ENCODE measurements at places on chromosomes 7 and 10.

DNA sequence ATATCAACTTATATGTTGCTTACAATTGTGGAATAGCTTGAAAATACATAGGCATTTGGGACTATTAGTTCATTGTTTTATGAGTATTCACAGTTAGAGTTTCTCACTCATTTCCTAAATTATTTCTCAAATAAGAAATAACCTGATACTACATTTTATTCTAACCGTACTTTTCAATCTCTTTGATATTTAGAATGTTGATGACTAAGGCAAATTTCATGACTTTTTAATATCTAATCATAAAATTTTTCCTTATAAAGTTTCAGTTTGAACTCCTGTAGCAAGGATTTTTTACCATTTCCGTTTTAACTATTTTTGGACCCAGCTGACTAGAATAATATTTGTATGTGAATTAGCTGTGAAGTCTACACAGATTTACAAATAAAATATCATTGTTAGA, 41.3 kb upstream of the GNAI1 start:
- no peak for DNase-seq

DNA sequence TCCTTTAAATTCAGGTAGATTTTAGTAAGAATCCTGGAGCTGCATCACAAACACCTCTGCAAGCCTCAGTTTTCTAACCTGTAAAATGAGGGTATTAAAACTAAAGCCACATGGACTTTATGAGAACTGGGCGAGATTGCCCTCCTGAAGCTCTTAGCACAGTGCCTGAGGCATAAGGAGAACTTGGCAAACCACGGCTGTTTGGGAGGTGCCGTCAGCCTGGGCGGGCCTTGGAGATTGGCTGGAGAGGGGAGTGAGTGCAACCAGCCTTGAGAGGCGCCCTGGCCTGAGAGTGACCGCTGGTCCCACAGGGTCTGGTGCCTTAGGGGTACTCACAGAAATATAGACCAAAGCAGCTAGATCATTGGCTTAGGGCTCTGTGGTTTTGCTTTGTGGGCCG, 5.4 kb upstream of the TNS3 start:
- no peak for DNase-seq

- DNase-seq: no peak
Measured at GRCh38 chr10:71526653-71527052, 129.9 kb downstream of the CDH23 start.

GRCh38 chr7:32266932-32267475, 196.8 kb upstream of the PDE1C start:
- DNase-seq: no peak

- DNase-seq: peak; percentile 15
Measured at GRCh38 chr7:139588632-139589031, 65.1 kb downstream of the CLEC2L start.

GRCh38 chr10:29635711-29636144, 957 bp upstream of the SVIL start:
- DNase-seq: no peak

DNA sequence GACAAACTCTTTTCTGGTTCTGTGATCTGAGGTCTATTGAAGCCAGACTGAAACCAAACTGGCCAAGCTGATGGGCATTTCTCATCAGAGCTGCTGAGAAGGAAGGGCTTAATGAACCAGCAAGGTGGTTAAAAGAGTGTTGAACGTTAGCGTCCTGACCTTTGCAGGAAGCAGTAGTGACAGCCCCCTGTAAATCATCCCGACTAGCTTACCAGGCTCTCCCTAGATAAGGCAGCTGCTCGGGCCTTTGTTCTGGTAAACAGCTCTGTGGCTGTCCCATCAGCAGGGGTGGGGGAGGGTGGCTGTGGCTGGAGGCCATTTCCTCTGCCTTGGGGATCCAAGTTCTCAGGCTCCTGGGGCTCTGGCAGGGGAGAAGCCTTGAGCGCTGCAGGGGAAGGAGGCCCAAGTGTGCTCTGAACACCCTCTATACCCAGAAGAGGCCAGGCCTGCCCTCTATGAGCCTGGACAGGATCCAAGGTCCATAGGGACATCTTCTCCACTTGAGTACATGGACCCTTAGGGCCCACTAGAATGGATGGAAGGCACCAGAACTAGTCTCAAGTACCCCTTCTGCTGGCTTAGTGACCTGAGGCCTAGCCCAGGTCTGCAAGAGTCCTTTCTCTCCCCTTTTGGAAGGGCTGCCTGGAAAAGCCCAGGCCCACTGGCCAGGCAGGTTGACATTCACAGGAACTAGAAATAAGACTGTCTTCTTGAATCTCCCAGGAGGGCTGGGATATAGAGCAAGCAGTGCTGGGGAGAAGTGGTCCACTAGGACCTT, 134.6 kb downstream of the ARHGAP22 start:
- DNase-seq: peak; percentile 95

- no peak for DNase-seq
Measured at GRCh38 chr10:48288661-48289060, 14.2 kb upstream of the FRMPD2 start.

GRCh38 chr7:20441346-20441745, 110.6 kb downstream of the ITGB8 start:
- DNase-seq: no peak

DNA sequence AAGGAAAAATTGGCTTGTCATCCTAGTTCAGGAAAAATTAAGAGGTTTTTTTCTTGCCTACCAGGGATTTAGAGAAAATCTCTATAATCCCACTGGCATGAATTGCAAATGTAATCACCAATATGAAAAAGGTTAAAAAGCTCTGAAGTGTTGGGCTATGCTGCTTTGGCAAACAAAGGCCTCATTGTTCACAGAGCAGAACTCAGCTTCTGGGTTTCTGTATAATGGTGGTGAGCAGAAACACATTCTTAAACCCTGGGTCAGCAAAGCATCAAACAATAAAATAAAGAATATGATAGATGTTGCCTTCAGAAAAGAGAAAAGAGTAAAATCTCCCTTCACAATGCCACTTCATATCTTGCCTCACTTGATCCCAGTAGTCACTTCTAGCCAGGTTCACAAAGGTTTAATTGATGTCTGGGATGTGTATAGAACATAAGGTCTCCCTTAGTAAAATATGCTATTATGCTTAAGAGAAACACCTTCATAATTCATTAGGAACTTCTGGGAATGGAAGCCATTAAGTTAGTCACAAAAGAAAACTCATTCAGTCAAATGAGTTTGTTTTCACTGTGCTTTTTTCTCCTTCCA, 1255.5 kb upstream of the PHF14 start:
- DNase-seq: no peak

DNA sequence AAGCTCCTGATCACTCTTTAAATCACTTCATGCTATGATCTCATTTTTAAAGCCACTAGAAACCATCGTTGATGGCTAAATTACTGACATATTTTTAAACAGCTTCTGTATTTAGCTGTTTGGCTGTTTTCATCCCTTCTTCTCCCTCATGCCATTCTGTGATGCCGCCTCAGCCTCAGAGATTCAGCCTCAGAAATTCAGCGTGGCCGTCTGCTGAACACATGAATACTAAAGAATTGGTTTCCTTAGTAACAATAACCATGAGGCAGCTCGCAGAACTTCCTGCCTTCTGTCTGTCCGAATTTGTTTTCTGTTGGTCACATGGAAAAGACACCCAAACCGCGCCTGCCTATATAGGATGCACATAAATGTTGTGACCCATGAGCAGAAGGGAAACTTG, 31.0 kb upstream of the FZD1 start:
- DNase-seq: no peak

DNA sequence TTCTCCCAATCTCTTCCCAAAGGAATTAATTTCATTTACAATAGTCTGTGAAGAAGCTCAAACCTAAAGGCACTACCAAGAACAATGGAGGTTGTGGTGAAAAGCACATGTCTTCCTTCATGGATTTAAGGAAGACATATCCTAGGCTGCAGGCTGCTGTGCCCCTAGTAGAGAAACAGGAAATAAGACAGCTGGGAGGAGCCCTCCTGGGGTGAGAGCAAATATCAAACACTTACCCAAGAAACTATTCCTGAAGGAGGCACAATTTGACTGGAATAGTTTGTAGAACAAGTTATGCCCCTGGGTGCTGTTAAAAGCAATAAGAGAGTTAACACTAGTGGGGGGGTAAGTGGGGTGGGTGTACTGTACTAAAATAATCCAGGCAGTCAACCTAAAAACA, 30.1 kb downstream of the PDZD8 start:
- DNase-seq: no peak

- DNase-seq: peak; percentile 51
Measured at GRCh38 chr7:100141555-100141949, 7.2 kb upstream of the LAMTOR4 start.

- DNase-seq: no peak
Measured at GRCh38 chr7:140623980-140624379, 16.6 kb downstream of the DENND2A start.

DNA sequence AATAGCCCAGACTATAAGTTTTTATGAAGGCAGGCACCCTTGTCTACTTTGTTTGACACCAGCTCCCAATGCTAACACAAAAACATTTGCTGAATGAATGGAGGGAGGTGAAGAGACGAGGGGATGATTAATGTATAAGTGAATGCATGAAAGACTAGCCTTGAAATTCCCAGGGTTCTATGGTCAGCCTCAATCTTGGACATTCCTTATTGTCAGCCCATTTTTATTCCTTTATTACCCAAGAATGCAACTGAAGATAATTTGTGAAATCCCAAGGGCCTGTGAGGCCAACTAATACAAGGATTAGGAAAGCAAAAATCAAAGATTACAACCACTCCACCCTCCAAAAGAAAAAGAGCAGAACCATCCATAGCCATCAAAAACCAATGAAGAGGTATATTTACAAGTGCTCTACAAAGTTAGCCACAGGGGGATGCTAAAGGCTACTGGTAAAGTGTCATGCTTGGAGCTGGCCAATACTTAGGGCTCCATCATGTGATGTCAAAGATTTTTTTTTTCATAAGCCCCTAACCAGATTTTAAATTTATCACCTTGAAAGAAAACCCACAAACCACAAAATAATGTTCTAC, 40.0 kb upstream of the ASAH2 start:
- peak; percentile 38 for DNase-seq

GRCh38 chr7:763762-764161, 36.7 kb upstream of the PRKAR1B start:
- no peak for DNase-seq

DNA sequence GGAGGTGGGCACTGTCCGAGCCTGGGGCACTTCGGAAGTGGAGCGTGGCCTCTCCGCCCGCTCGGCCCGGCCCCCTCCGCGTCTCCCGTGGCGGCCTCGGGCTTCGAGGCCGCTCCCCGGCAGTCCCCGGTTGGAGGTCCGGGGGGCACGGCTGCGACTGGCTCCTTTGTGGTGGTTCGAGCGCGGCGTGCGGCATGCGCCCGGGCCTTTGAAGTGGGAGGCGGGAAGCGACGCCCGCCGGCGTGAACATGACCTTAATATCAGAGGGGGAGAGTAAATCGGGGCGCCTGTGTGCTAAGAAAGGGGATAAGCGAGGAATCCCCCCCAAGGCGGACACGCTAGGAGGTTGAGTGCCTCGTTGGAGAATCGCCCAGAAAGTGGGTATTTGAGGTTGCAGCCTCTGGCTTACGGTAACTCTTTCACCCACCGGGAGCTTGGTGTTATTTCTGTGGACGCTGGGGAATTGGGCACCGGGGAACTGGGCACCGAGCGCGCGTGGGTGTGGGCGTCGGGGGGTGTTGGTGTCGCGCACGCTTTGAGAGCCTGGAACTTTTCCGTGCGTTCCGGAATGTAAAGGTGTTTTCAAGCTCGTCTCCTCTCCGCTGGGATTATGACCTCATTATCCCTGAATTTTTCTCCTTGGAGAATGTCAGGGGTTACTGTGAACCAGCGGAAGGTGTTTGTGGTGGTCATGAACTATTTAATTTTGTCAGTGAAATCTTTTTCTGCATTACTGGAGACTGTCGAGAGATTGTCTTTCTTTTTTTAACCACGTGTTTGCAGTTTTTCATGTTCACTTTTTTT, 660 bp downstream of the SUV39H2 start:
- DNase-seq: peak; percentile 48

DNA sequence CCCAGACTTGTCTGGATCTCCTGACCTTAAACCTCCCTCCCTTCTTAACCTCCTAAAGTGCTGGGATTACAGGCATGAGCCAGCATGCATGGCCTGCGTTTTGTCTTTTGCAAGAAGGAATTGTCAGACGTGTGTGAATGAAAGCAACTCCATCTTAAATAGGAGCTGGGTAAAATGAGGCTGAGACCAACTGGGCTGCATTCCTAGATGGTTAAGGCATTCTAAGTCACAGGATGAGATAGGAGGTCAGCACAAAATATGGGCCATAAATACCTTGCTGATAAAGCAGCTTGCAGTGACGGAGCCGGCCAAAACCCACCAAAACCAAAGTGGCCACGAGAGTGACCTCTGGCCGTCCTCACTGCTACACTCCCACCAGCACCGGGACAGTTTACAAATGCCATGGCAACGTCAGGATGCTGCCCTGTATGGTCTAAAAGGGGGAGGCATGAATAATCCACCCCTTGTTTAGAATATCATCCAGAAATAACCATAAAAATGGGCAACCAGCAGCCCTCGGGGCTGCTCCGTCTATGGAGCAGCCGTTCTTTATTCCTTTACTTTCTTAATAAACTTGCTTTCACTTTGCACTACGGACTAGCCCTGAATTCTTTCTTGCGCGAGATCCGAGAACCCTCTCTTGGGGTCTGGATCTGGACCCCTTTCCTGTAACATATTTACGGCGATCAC, 41.2 kb upstream of the SDK1 start:
- DNase-seq: no peak

GRCh38 chr10:50397312-50398140, 146.2 kb upstream of the ASAH2 start:
- DNase-seq: peak; percentile 70

DNA sequence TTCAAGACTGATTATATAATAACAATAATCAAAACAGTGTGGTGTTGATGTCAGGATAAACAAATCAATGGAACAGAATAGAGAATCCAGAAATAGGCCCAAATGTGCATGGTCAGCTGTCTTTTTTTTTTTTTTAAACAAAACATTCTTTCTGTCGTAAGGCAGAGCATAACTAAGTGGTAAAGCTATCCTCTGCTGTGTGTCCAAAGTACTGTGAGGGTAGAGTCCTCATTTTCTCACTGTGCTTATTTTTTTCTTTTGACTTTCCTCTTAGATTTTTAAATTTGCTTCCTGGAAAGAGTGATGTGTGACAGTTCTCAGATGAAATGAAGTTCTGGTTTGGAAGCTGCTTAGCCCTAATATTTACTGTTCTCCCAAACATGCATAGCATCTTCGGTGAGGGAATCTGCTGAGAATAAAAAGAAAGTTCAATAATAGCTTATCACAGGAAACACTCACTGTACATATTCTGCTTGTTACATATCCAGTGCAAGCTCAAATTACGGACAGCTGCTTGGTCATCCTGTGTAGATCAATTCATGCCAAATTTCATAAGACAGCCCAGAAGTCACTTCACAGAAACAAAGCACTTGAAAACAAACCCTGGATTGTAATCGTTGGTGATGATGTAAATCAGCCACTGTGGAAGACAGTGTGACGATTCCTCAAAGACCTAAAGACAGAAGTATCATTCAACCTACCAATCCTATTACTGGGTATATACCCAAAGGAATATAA, 423.9 kb downstream of the NEBL start:
- DNase-seq: no peak

- no peak for DNase-seq
Measured at GRCh38 chr7:22921386-22922086, 92.4 kb downstream of the HYCC1 start.

GRCh38 chr7:144997512-144997911, 161.7 kb upstream of the TPK1 start:
- DNase-seq: peak; percentile 34

Measured in hematopoietic multipotent progenitor cell treated with erythropoietin and hydrocortisone succinate and interleukin-3 and kit ligand, for 6 days (in vitro differentiated cells).